ENCODE measurements at places on chromosomes 12 and 14. TPM values are rescaled to one million over a fixed set of nuclear protein-coding genes. Genes with fewer than 3 reads are reported as not detected.

DNA sequence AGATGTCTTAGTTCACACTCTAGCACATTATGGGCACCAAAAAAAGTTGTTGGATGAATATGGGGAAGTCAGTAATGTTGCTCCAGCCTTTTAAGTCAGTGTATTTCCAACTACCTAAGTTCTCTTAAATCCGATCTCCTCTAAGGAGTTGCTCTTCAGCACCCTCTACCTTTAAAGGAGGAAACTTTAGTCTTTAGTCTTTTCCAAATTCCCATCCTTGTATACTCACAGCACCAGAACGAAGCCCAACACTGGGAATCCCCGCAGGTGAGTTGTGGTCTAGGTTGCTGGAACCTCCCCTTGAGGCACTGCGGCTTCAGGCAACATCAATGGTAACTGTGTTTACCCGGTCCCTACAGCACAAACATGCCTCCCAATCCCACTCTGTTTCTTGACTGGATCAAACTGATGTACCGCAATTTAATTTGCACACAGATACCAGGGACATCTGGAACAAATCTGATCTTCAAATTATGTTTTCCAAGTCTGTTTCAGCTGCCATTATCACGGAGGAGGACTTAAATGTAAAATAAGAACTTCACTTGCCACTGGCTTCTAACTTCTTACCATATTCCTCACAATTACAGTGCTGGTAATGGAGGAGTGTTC lies 179.0 kb downstream of the FOXN3 start:
- no peak overlapping the region for H3K4me3 ChIP-seq
- H3K4me1 ChIP-seq: peaks cover 19% of the 10 kb centered on the region
- H3K27me3 ChIP-seq: no peaks in the 10 kb centered on the region
- DNase-seq: no peak
- H3K27ac ChIP-seq: no peak overlapping the region
- H3K36me3 ChIP-seq: no peaks in the 10 kb centered on the region

Gene PNMA1
- 30.2 TPM for total RNA-seq

DNA sequence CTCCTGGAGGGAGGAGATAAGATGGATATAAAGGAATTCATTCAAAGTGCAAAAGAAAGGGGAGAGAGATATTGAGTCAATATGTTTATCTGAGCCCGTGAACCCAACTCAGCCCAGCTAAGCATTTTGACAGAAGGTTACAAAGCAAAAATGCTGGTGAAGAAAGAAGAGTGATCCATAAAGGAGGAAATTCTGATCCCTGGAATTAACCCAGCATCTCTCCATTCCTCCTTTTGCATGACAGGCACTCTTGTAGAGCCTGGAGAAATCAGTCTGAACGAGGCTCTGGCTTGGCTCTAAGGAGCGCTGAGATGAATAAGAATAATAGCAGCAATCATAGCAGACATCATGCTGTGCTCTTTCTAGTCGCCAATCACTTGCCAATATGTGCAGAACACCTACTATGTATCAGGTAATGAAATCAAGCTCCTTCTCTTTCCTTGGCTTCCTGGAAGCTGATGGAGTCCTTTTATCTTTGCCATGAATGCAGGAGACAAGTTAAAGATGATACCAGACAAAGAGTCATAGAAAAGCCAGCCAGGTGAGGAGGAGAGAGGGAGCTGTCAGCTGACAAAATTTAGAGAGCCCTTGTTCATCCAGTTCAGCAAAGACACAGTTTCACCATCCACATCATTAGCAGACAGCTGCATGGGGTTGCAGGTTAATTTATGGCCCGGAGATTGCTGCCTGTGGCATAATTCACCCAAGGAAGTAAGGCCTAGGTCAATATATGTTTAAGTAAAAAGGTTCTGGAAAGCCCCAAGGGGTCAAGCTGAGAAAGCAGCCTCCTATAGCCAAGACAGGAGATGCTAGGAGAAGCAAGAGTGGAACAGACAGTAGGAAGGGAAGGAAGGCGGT lies 476.5 kb upstream of the TBX3 start:
- DNase-seq: no peak
- no peak overlapping the region for H3K4me3 ChIP-seq
- H3K27me3 ChIP-seq: no peaks in the 10 kb centered on the region
- no peaks in the 10 kb centered on the region for H3K4me1 ChIP-seq

DNA sequence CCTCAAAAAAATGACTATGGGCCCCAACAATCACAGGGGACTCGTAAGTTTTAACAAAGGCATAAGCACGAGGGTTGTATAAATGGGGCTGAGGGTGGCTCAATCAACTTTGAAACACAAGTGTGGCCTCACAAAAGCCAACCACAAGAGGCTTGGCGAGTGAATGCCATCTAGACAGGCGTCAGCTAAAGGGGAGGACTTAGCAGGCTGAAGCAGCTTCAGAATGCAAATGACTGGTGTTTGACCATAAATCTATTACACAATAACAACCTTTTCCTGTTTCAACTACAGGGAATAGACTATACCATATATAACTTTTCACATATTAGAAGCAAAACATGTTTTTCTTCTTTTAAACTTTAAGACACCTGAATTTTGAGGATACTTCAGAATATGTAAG lies 777.9 kb downstream of the FSCB start:
- no peak for DNase-seq
- H3K4me3 ChIP-seq: no peak overlapping the region
- H3K4me1 ChIP-seq: no peaks in the 10 kb centered on the region
- no peaks in the 10 kb centered on the region for H3K36me3 ChIP-seq

DNA sequence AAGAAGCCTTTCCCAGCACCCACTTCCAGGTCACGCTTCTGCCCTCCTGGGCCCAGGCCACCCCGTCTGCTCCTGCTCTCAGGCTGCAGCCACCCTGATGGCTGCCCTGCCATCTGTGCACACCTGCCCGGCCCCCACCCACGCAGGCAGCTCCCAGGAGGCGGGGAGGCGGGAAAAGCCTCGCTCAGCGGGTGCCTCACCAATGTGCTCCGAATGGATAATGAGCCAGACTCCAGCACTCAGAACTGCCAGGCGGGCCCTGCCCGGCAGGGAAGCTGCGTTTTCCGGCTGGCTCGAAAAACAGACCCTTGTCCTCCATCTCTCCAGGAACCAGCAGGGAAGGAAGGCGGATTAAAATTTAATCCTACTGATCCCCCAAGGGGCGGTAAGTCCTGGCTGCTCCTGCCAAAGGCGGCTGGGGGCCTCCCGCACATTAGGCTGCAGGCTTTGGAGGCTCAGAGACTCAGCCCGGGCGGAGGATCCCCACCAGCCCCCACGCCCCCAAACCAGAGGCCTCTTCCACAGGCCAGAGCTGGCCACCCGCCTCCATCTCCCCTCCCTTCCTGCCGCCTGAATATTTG lies 104.0 kb downstream of the NCOR2 start:
- H3K4me3 ChIP-seq: no peak overlapping the region
- no peaks in the 10 kb centered on the region for H3K27me3 ChIP-seq
- H3K4me1 ChIP-seq: peaks cover 3% of the 10 kb centered on the region
- no peak for DNase-seq
- H3K27ac ChIP-seq: no peak overlapping the region

Gene VASH1
- 28.4 TPM for total RNA-seq

- H3K27ac ChIP-seq: no peak overlapping the region
- no peaks in the 10 kb centered on the region for H3K36me3 ChIP-seq
- no peak for DNase-seq
- H3K27me3 ChIP-seq: no peaks in the 10 kb centered on the region
- H3K4me1 ChIP-seq: no peaks in the 10 kb centered on the region
These were observed 182.7 kb downstream of the KICS2 start for GRCh38 chr12:64039281-64039871.

Gene HOTAIR
- total RNA-seq: not detected

DNA sequence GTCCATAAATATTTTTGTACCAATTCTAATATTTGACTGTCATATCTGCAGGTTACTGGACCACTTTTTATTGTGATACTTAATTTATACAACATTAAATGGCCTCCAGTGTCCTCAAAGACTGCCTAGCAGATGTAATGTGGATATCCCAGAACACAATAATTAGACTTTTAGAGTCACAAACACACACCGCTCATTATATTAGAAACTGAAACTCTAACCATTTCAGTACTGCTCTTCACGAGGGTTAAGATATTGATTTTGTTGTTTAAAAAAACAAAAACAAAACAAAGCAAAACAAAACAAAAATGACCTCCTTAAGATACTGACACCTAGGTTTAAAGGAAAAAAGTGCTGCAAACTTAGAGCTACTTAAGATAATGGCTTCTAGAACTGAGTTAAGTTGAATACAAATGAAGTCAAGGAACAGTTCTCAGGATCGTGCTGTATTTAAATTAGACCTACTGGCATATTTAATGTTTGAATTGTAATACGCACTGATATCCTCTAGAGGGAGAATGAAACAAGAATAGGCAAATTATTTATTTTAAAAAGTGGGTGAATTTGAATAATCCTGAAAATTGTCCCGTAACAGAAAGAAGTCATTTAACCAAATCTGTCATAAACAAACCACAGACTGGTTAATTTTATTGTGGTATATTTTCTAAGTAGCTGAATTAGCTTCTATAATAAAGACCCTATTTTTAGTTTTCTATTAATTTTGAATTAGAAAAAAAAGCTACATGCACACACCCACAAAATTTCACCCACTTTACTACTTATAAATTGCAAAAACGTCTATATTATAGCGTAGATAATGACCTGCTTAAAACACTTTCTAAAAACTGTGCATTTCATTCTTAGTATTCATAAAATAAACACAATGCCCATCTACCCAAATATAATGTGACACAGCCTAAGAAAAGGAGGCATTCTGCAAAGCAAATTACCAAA lies 395.2 kb upstream of the DCN start:
- peak overlapping the region; percentile 19 for H3K4me3 ChIP-seq
- H3K27me3 ChIP-seq: no peaks in the 10 kb centered on the region
- H3K4me1 ChIP-seq: no peaks in the 10 kb centered on the region
- H3K36me3 ChIP-seq: no peaks in the 10 kb centered on the region

Gene SMIM41
- total RNA-seq: 7.9 TPM

GRCh38 chr12:22459838-22460490 lies 84.4 kb downstream of the C2CD5 start:
- H3K4me1 ChIP-seq: no peaks in the 10 kb centered on the region
- no peak for DNase-seq
- no peaks in the 10 kb centered on the region for H3K27me3 ChIP-seq
- H3K36me3 ChIP-seq: no peaks in the 10 kb centered on the region

DNA sequence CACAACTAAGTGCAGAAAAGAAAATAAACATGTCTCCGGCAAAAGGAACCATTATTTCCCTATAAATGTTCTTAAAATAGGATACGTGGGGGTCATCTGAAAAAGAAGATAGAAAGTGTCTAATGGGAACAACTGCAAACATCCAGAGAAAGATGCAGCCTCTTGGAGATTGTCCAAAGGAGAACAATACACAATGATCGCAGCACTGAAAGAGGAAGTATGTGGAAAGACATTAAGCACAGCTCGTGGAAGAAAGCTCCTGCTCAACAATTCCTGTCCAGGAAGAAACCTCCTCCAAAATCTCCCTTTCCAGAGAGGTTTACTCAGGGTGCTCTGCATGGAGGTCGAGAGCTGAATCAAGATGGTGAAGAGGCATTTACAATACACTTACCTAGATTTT lies 2.5 kb upstream of the LALBA start:
- DNase-seq: no peak
- no peak overlapping the region for H3K27ac ChIP-seq
- H3K27me3 ChIP-seq: no peaks in the 10 kb centered on the region
- H3K4me1 ChIP-seq: no peaks in the 10 kb centered on the region

GRCh38 chr14:32472512-32473463 lies 143.7 kb downstream of the AKAP6 start:
- peaks cover 10% of the 10 kb centered on the region for H3K4me1 ChIP-seq
- peak overlapping the region; percentile 83 for H3K27ac ChIP-seq
- no peaks in the 10 kb centered on the region for H3K36me3 ChIP-seq
- no peaks in the 10 kb centered on the region for H3K27me3 ChIP-seq
- DNase-seq: no peak

- H3K27me3 ChIP-seq: no peaks in the 10 kb centered on the region
- H3K4me3 ChIP-seq: no peak overlapping the region
- no peak for DNase-seq
- H3K4me1 ChIP-seq: no peaks in the 10 kb centered on the region
- H3K36me3 ChIP-seq: no peaks in the 10 kb centered on the region
These were observed 336.4 kb downstream of the LRIG3 start for GRCh38 chr12:58583940-58584339.

DNA sequence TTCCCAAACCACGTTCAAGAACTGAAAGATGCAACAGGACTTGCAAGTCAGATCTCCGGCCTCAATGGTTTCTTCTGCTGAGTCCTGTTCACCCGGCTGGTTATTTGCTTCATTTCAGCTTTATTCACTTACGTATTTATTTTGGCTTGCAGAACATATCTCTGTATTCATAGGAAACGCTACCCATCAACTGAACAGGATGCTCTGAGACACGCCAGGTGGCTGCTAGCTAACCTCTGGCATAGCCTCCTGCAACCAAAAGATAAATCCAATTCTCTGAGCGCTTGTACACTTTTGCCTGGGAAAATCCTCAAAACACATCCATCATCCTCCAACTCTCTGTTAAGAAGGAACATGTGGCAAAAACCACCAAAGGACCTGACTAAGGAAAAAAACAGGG lies 17.3 kb downstream of the MAP3K9 start:
- H3K27me3 ChIP-seq: no peaks in the 10 kb centered on the region
- H3K27ac ChIP-seq: no peak overlapping the region
- no peak overlapping the region for H3K4me3 ChIP-seq
- H3K4me1 ChIP-seq: no peaks in the 10 kb centered on the region

DNA sequence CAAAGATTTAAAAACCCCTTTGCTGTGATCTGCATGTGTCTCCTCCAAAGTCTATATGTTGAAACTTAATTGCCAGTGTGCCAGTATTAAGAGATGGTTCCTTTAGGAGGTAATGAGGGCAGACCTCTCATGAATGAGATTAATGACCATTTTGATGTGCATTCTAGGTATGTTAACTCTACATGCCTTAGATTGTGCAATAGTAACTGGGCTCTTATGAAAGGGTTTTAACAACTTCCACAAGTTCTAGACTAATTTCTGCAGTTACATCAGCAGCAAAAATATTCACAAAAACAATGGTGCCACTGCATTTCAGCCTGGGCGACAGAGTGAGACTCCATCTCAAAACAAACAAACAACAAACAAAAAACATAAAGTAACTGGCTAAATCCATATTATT lies 3.8 kb upstream of the TAS2R10 start:
- no peaks in the 10 kb centered on the region for H3K27me3 ChIP-seq
- H3K36me3 ChIP-seq: no peaks in the 10 kb centered on the region
- no peak overlapping the region for H3K4me3 ChIP-seq
- H3K27ac ChIP-seq: no peak overlapping the region
- H3K4me1 ChIP-seq: no peaks in the 10 kb centered on the region

GRCh38 chr14:33356181-33356580 lies 417.5 kb downstream of the NPAS3 start:
- no peak for DNase-seq
- H3K4me3 ChIP-seq: no peak overlapping the region
- no peaks in the 10 kb centered on the region for H3K4me1 ChIP-seq
- no peaks in the 10 kb centered on the region for H3K27me3 ChIP-seq
- H3K27ac ChIP-seq: no peak overlapping the region
- no peaks in the 10 kb centered on the region for H3K36me3 ChIP-seq

Gene PRB2
- not detected for total RNA-seq

Measured in ascending aorta (tissue), 2 donors.